ENCODE measurements at places on chromosomes 7 and 10.

DNA sequence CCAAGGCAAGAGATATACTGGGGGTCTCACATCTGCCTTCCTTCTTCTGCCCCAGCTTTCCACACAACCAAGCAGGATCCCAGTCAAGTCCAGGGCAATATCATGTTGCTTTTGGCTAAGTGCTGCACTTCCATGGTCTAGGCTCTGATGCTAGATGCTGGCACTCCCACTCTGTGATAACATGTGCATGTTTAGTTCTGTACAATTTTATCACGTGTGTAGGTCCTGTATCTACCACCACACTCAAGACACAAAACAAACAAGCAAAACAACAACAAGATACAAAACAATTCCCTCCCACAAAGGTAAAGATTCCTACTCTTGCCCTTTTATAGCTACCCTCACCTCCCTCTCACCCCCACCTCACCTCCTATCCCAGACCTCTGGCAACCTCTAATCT lies 105.6 kb upstream of the HABP2 start:
- ATAC-seq = no peak

DNA sequence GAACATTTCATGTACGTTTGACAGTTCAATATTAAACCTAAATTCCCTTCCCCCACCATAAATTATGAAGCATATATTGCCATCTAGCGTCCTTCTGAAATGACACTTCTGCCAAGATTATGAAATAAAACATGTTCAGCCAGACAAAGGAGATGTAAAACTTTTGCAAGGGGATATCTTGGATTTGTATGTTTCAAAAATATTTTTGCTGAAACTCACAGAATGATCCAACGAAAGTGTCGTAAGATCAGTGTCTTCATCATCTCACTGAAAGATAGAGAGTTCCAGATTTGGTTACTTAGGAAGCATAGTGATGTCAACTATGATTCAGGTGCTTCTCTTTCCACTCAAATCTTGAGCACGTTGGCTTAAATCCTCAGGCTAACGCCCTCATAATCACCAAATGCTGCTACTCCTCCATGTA lies 904.3 kb downstream of the XPNPEP1 start:
- ATAC-seq = no peak

- ATAC-seq = no peak
Measured at GRCh38 chr10:90193240-90193985, 492.0 kb downstream of the KIF20B start.

DNA sequence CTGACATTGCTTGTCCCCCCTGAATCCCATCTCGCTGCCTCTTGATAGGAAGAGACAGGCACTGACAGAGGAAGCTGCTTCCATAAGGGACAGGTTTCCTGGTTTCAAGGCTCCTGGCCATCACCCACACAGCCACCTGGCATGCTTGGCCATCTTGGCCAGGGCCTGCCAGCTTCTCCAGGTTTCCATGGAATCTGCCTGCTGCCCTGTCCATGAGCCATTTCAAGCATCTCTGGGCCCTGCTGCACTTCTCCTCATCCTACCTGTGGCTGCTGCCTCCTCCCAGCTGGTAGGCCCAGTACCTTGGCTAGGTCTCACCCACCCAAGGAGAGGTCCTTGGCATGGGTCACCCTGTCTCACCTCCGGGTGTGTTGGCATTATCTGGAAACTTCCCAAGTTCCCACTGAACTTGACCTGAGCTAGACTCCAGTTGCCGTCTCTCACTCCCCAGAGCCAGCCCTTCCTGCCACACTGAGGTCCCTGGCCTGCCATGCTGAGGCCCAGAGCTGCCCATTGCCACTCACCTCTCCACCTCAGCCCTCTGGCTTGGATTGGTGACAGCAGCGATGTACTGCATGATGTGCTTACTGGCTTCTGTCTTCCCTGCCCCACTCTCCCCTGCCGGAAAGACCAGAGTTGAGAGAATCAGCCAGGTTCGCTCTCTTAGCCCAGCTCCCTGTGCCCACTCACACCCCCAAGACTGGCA lies 2.6 kb downstream of the MYO1G start:
- ATAC-seq = no peak

- ATAC-seq = no peak
Measured at GRCh38 chr10:44280226-44281014, 104.5 kb downstream of the CXCL12 start.

DNA sequence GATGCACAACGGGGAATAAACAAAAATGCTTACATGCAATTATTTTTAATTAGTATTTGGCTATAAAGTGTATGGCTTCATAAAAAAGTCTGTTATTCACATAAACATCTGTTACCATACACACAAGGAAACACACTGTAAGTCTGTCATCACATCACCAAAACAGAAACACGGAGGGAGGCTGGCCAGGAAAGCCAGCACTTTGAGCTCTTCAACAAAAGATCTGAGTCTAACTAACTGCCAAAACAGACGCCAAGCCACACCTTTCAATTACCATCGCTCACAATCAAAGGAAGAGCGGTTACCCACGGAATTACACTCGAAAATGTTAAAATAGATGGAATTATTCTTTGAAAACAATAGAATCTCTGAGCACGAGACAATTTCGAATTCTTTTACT lies 49.2 kb upstream of the MGMT start:
- ATAC-seq = no peak

DNA sequence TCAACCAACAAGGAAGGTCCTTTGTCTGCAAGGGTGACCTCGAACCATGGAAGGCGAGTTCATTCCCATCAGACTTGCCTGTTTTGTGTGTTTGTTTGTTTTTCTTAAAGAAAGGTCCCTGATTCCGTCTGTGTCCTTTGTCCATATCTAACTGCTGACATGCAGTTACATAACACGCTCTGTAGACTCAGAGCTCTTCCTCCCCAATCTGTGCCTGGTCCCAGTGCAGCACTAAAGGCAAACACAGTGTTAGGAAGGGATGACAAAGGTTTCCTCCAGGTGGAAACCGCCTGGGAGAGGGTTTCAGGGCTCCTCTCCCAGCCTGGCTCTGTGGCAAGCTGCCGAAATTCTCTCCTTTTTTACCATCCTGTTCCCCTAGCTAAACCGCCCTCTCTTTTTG lies 13.4 kb downstream of the JCAD start:
- ATAC-seq = no peak

DNA sequence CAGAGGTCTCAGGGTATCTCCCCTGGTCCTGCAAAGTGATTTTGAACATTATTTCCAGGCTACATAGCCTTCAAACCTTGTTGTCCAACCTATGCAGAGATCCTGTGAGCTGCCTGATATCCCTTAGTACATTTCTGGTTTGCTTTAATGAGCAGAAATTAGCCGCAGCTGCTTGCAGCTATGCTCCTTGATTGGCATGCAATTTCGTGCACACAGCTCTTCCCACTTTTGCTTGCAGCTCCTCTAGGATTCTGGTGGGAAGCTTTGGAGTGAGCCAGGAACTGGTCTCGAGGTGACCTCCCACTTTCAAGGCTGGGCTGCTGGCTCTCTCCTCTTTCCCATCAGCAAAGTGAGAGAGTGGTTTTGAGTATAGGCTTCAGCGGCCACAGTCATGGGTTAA lies 45.8 kb downstream of the OAT start:
- no peak for ATAC-seq

- ATAC-seq = no peak
Measured at GRCh38 chr7:5678295-5679047, 103.0 kb downstream of the RNF216 start.

DNA sequence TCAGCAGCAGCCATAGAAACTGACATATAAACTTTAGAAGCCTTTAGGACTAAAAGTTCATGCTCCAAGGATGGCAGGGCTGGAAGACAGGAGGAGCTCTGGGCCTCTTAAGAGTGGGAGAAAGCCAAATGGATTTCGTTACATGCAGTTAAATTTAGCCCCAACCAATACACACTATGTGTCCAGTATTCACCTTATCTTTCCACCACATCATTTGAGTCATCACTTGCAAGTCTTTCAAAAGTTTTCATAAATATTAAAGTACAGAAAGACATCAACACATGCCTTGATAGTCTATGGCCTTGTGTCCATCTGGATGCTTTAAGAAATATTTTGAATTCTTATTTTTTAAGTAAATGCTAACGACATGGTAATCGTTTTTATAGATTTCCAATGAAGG lies 392.4 kb upstream of the LRRN3 start:
- ATAC-seq = no peak

GRCh38 chr10:1240341-1240775 lies 184.2 kb downstream of the WDR37 start:
- ATAC-seq = no peak

DNA sequence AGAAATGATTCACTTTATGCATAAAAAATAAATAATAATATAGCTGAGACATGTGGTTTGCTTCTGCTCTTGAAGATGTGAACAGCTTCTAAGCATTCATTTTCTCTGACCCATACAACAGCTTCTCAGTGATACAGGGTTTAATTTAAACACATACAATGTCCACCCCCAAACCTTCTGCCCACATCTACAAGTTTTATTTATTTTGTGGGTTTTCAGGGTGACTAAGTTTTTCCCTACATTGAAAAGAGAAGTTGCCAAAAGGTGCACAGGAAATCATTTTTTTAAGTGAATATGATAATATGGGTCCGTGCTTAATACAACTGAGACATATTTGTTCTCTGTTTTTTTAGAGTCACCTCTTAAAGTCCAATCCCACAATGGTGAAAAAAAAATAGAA lies 17.2 kb downstream of the INHBA start:
- ATAC-seq = no peak

- peak; percentile 29 for ATAC-seq
Measured at GRCh38 chr7:130912862-130913638, 179.0 kb upstream of the KLF14 start.

DNA sequence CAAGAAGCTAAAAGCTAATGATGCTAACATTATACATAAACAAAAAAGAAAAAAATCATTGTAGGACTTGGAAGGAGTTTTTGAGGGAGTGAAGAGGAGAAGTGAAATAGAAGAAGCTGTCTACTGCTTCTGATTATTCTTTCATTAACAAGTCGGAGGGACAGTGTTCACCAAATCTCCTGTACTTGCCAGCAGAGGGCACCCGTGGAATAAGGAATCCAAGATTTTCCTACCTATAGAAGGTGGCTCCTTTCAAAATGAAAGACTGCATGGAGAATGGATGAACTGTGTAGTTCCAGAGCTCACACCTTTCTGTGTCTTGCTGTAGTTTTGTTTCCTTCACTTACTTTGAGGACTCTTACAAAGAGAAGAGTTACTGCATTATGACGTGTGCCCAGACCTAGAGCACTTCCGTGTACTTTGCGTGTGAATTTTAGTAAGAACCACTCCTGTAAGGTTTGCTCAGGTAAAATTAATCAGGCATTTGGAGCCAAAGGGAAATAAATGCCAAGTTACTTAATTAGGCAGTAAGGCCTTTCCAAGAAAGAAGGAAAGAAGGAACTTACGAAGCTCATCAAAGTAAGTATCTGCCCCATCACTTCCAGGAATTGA lies 145.1 kb downstream of the SEMA3D start:
- ATAC-seq = peak; percentile 72

GRCh38 chr10:26199841-26200240 lies 16.7 kb upstream of the GAD2 start:
- ATAC-seq = no peak

DNA sequence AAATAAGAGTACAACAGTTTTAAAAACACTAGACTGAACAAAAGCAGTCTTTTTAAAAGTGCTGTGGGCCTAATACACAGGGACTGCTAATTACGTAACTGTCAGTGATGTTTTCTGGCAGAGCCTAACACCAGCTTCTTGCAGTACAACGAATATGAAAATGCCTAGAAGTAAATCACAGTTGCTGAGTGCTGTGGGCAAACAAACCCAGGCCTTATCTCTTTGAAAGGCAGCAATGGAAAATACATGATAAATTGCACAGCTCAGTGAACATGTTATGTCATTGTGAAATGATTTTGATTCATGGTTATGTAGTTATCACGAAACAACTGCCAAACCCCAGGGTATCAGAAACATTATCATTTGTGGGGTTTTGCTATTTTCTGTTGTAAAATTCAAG lies 428.4 kb downstream of the GFRA1 start:
- peak; percentile 65 for ATAC-seq

- ATAC-seq = no peak
Measured at GRCh38 chr10:23358357-23358756, 13.8 kb upstream of the C10orf67 start.

DNA sequence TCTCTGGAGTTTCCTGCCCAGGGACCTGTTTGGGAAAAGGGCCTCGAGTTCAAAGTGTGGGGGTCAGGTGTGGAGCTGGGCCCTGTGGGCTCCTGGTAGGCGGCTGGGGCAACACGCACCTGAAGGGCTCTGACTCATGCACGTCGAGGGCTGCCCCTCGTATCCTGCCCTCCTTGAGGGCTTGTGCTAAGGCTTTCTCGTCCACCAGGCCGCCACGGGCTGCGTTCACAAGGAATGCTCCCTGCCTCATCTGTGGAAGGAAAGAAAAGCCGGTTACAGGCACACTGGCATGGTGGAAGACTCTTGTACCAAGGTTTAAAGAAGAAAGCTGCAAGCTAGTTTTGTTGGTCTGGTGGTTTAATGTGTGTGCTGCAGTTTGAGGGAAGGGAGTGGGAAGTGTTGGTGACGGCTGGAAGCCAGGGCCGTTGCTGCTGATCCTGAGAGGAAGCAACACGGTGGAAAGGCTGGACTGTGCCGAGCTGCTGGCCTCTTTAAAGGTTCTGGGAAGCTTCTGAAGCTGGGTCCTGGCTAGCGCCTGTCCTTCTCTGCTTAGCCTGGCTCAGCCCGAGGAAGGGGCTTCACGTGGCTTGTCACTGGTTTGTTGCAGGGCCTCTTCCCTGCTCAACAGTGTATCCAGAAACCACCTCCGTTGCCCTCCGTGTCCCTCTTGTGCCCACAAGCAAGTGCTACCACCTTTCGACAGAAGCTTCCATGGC lies 52.0 kb downstream of the ZRANB1 start:
- ATAC-seq = no peak

GRCh38 chr10:72593963-72594362 lies 31.9 kb downstream of the MICU1 start:
- ATAC-seq = no peak

DNA sequence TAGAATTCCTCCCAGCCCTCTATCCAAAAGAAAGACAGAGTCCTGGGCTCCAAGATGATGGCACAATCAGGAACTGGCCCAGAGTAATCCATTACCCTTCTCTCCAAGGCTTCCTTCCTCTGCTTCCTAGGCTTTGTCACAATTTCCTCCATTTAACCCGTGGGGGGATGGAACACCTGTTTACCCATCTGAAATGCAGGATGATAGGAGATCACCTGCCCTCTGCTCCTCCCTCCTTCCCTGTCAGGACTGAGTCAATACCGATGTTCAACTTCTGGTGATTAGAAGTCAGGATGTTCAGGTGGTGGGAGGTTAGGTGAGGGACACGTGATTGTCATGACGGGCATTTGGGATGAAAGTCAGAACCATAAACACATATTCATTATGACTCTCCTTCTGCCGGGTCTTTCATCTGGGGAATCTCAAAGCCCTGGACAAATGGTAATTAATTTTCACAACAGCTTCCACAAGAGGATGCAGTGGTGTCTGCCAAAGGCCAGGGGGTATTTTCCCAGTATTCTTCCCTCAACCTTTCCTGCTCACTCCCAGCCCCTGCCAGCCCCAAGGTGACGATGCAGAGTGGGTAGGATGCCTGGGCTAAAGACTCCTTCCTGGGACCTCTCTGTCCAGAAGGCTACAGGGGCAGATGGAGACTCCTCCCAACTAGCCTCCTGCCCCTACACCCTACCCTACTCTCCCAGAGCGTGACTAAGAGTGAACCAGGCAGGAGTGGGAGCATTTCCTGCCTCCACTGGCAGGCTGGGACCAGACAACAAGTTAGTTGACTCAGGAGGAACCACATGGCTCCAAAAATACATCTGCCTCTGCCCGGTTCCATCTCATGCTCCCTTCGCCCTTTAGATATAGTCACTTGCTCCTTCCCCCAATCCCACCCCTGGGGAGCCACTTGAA lies 27.9 kb downstream of the DUSP5 start:
- ATAC-seq = no peak

GRCh38 chr7:102306916-102307677 lies 20.4 kb downstream of the SH2B2 start:
- peak; percentile 91 for ATAC-seq

GRCh38 chr7:81500631-81501030 lies 269.2 kb downstream of the HGF start:
- ATAC-seq = no peak

Measured in motor neuron (in vitro differentiated cells).